ENCODE measurements at places on chromosomes 11 and 22.
A peak's percentile ranks its signal among the peaks of the same experiment; 100 is the strongest.

DNA sequence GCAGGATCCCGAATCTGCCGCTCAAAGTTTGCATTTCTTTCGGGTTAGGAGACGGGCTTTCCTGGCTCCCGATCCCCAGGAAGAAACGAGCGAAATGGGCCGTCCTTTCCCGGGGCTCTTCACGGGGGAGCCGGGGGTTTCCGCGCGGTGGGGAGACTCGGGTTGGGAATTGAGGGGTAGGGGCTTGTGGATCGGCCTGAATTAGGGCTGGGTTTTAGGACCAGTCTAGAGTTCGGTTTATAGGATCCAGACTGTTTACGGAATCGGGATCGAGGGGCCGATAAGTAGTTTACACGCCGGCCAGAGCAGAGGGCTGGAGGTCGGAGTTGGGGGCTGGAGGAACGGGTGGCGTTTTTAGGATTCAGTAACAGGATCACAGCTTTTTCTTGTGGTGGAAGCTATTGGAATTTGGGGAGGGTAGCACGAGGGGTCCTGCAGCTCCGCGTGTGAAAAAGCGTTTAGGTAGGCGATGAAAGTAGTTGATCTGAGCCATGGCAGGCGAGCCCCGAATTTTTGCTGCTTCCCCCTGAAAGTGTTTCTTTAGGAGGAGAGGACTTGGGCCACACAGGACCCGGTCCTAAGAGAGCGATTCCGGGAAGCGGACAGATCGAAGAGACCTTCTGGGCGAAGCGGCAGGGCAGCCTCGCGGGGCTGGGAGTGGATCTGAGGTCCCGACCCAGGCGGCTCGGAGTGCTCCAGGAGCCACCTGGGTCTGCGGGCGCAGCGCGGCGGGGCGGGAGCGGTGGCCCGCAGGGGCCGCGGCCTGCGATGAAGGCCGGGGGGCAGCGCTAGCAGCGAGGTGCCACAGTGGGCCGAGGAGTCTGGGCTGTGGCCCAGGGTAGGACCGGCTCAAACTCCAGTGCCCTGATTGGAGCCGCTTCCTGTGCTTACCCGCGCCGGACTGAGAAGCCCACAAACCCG, 1.6 kb downstream of the PKNOX2 start:
- no peak for DNase-seq

DNA sequence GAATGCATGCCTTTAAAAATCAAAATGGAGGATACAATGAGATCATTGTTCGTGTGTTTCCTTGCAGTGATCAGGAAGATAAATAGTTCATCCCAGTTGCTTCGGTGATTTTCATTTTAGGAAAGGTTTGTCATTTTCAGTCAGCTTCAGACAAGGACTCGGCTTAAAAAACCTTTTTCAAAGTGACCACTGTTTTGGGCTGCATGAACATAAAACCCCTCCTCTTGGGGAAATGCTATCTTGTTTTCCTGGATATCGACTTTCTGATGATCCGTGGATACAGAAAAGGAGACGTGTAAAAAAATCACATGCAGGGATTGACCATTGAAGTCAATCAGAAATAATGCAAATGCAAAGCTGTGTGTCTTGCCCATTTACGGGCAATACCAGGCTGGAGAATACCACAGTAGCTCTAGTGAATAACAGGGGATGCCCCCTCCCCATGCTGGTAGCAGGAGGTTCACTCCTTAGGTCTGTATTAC, 146.8 kb downstream of the MAML2 start:
- DNase-seq, result no peak

DNA sequence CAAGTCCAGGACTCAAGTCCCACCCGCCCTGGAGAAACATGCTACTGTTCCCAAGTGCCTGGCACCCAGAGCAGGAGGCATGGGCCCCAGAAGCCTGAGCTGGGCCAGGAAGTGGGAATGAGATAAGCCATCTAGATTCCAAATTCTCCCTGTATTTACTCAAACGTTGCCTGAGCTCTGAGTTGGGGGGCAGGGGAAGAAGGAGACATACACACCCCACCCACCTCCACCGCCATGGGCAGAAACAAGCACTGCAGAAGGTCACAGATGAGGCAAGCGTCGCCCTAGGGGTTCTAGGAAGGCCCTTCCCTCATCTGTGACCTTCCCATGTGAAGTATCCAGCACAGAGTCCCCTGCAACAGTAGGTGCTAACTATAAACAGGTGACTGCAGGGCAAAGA, 54.0 kb downstream of the PLEKHA7 start:
- DNase-seq, result no peak

- no peak for DNase-seq
Measured at GRCh38 chr11:11983427-11983826, 25.0 kb downstream of the DKK3 start.

DNA sequence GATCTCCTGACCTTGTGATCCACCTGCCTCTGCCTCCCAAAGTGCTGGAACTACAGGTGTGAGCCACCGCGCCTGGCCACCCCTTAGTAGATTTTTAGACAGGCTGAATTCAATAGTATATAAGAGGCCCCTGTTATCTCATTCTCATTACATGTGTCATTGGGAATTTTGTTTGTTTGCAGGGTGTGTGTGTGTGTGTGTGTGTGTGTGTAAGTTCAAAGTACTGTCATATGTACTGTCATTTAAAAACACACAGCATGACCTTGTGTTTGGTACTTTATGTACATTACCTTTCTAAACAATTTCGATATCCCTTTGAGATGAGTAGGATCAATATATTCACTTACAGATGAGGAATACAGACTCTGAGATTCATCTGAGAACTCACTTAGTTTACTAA, 118.7 kb upstream of the TTC12 start:
- no peak for DNase-seq

GRCh38 chr11:20159466-20160381, 551 bp downstream of the DBX1 start:
- DNase-seq, result no peak

- DNase-seq, result no peak
Measured at GRCh38 chr11:99142237-99142636, 121.5 kb downstream of the CNTN5 start.

DNA sequence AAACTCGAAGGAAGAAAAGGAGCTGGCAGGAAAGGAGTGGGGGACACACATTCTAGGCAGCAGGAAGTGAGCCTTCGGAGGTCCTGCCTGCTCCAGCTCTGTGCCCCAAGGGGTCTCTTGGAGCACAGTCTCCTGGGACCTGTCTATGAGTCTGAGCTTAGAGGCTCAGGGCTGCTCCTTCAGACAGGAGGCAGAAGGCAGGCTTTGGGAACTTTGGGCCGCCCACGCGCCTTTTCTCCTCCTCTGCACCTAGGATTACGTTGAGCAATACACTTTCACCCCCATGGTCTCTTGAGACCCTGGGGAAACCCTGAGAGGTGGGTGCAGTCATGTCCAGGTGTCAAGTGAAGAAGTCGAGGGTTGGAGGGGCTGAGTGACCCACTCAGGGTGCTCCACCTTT, 965 bp downstream of the TCN2 start:
- no peak for DNase-seq

GRCh38 chr22:24504540-24504939, 9.4 kb downstream of the UPB1 start:
- DNase-seq, result no peak

DNA sequence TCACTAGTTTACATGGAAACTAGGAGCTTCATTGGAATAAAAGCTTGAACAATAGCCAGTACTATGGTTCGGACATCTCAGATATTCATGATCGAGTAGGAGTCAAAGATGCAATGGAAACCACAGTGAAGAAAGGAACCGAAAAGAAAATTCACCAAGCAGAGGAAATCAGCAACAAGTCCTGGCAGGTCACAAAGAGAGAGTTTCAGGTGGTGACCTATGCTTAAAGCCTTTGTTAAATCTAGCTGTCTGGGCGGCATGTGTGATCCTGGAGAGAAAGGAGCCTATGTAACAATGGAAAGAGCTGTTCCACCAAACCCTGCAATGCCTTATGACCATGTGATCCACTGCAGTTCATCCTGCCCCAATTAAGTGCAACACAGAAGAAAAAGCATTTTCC, 68.9 kb upstream of the POU2AF2 start:
- no peak for DNase-seq

GRCh38 chr11:117815262-117815803, 9.2 kb downstream of the FXYD2 start:
- DNase-seq, result peak; percentile 55

DNA sequence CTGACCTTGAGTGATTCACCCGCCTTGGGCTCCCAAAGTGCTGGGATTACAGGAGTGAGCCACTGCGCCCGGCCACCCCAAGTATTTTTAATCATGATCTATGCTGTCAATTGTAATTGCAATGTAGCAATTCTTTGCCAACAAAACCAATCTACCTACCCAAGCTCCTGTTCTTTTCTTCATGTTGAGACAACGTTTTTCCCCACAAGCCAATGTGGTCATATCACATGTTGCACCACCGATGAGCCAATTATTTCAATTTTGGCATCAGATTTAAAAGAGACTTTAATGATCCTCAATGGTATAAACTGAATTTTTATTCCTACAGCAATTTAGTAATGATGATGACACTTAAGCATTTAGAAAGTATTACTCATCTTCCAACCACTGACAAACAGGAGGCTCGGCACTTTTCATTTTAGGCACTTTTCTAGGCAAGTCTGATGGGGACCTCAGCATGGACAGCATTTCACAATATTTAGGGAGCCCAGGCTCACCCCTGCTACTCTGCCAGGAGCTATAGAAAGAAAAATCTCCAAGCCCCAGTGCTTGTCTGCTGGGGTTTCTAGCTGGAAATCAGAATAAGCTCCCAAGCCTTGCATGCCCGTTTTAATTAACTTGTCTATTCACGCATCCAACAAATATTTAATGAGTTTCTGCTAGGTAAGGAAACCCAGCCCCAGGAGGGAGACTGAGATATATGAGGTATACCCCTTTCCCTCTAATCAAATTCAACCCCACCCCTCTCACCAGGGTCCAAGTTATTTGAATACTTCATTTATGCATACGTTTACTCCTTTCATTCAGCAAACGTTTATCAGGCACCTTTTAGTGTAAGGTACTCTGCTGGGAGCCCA, 291.4 kb downstream of the ST3GAL4 start:
- no peak for DNase-seq

- no peak for DNase-seq
Measured at GRCh38 chr11:115718106-115718505, 213.9 kb upstream of the CADM1 start.

- no peak for DNase-seq
Measured at GRCh38 chr22:50724616-50725015, 13.4 kb upstream of the ACR start.

DNA sequence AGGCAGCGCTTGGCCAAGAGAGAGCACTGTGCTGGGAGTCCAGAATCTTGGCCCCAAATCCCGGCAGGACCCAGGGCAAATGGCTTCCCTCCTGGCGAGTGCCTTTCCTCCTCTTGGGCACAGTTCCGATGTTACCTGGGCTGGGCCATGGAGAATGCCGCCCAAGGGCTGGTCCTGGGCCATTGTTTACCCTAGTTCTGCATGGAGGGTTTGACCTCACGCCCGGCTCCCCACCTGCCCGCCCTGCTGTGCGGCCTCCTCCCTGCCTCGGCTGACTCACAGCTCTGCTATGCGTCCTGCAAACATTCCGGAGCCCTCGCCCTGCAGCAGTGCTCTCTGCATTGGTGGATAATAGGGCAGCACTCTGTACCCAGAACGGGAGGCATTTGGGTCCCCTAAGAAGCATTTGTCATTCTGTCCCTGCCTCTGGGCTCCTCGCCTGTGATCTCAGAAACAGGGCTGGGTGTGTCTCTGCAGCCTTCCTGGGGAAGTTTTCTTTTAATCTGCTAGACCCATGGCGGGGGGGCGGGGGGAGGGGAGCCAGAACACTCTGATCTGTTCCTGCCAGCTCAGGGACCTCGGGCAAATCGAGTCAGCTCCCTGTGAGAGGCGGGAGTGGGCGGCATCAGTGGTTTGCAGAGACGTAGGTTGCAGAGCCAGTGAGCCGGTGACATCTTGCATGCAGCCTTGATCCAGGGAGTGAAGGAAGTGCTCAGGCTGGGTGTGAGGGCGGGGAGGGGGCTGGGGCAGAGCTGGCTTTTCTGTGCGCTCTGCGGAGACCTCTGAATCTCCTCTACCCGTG, 32.9 kb upstream of the SMIM38 start:
- peak; percentile 25 for DNase-seq

DNA sequence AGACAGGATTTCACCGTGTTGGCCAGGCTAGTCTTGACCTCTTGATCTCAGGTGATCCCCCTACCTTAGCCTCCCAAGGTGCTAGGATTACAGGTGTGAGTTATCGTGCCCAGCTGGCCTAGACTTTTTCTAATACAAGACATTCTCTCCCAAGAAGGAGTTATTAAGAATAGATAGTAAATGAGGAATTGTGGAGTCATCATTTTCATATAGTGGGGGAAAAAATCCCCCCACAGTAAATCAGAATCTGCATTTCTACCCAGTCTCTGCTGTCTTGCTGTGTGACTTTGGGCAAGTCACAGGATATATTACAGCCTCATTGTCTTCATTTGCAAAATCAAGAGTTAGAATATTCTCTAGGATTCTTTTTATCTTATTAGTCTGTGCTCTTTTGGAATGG, 21.6 kb downstream of the SLC6A5 start:
- no peak for DNase-seq

DNA sequence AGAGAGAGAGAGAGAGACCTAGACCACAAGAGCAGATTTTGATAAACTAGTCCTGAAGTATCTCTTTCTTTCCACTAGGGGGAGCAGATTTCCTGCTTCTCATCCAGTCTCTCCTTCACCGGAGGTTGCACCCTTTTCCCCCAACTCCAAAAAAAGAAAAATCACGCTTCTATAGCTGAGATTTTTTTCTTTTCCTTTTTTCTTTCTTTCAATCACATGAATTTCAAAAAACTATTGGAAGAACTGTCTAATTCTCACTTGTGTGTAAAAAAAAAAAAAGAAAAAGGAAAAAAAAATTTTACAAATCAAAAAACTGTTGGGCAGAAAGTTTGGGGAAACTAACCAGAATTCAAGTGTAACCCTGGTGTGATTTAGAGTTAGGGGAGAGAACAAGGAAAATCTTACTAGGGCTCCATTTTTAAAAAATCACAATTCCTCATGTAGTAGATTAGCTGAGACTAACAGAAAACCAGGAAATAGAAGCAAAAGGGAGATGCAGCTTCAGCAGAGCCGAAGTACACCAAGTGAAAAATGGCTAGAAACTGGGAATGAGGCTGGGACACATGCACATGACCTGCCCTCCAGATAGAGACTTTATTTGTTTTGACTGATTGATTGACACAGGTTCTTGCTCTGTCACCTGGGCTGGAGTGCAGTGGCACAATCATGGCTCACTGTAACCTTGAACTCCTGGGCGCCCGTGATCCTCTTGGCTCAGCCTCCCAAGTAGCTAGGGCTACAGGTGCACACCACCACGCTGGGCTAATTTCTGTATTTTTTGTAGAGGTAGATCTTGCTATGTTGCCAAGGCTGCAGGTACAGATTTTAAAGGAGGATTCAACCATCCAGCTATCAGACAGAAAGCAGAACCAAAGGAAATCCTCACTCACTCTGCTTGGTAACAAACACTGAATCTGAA, 27.1 kb downstream of the SDHD start:
- no peak for DNase-seq

Data from stimulated activated CD8-positive, alpha-beta memory T cell treated with anti-CD3 and anti-CD28 coated beads, Interleukin-12 subunit alpha, Interleukin-12 subunit beta, amount 100 ng/mL, for 1 hour (primary cell).